Thoracic aorta (tissue), 2 donors: ENCODE measurements at places on chromosomes 3 and 15. TPM values are rescaled to one million over a fixed set of nuclear protein-coding genes. Genes with fewer than 3 reads are reported as not detected.

DNA sequence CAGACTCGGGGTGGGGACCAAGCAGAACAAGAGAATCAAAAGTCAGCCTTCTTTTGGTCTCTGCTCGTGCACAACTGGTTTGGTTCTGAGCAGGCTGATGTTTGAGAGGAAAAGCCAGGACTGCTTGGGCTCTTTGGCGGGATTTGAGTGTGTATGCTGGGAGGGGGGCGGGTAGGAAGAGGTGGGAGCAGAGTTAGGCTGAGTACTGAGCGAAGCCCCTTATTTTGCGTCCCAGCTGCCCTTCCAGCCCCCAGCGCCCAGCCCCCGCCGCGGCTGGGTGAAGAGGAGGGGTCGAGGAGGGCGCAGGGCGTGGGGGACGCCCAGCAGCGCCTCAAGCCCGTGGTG is 153.5 kb upstream of the GOLIM4 start:
- no peak for DNase-seq

GRCh38 chr3:159852821-159853505 is 135.7 kb upstream of the IL12A start:
- DNase-seq = no peak

GRAMD1C gene
- 10.7 TPM for total RNA-seq

DNA sequence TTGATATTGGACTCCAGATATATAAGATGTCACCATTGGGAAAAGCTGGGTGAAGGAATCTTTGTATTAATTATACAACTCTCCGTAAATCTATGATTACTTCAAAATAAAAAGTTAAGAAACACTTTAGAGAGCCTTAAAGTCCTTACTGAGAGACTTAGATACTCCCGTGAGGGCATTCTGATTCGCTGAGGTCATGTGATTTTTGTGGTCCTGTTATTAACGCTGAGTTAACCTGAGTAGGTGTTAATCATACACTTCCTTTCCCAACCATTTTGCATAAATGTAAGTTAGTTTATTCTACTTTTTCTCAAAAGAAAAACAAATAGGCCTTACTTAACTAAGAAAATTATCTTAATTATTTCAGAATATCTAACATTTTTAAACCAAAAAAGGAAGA is 67.1 kb upstream of the LMOD3 start:
- DNase-seq = no peak

C2CD4A gene
- 1.8 TPM for total RNA-seq

DNA sequence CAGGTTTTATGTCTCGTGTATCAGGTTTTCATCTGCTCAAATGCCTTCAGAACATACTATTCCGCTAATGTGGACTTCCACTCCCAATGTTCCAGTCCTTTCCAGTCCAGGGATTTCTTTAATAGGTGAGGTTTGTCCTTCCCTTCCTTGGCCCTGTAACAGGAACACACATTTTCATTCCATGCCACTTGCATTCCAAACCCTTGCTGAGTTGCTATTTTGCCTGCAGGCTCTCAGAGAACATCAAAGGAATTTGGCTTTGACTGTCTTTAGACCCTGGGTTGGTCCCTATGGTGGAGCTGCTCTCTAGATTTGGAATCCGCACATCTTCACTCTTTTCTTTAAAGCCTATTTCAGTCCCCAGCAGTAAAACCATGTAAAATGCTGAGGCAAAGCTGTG is 12.3 kb upstream of the ALCAM start:
- DNase-seq = no peak

DNA sequence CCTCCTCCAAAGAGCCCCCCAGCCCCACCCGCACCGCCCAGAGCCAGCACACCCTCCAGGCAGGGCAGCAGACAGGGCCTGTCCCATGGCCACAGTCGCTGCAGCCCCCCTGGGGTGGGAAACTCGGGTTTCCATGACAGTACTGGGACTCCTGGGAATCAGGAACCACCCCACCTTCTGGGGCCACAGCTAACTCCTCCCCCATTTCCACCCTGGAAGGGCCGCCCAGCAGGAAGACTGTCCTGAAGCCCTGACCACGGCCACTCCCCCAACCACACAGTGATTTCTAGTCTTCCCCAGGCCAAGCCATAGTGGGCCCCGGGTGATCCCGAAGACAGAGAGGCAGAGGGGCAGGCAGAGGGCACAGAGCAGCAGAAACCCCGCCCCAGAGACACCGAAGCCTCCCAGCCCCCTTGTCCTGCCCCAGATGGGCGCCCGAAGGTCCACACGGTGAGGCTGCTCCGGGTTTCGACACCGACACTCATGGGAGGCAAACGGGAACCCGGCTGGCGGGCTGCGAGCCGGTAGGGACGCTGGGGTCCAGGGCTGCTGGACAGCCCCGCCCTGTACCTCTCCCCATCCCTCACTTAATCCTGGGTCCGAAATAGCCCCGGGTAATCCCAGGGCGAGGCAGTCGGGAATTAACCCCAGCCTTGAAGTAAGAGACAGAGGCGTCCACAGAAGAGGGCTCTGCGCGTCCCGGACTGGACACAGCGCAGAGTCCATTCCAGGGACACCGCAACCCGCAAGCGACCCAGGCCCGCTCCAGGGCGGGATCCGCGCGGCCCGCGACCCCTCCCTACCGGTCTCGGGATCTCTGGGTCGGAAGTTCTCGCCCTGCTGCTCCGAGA is 138.4 kb downstream of the NUP210 start:
- no peak for DNase-seq

HMCES gene
- 12.0 TPM for total RNA-seq

- DNase-seq = no peak
These were observed 65.0 kb upstream of the IQSEC1 start for GRCh38 chr3:13137941-13138832.

RASA2 gene
- 15.4 TPM for total RNA-seq

FBXO40 gene
- total RNA-seq = not detected

DNA sequence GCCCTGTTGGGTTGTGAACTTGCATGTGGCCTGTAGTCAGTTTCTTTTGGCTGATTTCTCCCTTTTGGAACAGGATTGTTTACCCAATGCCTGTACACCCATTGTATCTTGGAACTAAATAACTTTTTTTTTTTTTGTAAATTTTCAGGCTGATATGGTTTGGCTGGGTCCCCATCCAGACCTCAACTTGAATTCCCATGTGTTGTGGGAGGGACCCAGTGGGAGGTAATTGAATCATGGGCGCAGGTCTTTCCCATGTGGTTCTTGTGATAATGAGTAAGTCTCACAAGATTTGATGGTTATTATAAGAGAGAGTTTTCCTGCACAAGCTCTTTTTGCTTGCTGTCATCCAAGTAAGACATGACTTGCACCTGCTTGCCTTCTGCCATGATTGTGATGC is 253.8 kb upstream of the GBE1 start:
- no peak for DNase-seq

RASL12 gene
- total RNA-seq = 324 TPM

- DNase-seq = no peak
These were observed 33.3 kb downstream of the PLD1 start for GRCh38 chr3:171776839-171777583.

SMCO1 gene
- not detected for total RNA-seq

GRCh38 chr3:120077731-120078130 is 16.5 kb downstream of the GSK3B start:
- no peak for DNase-seq

DNA sequence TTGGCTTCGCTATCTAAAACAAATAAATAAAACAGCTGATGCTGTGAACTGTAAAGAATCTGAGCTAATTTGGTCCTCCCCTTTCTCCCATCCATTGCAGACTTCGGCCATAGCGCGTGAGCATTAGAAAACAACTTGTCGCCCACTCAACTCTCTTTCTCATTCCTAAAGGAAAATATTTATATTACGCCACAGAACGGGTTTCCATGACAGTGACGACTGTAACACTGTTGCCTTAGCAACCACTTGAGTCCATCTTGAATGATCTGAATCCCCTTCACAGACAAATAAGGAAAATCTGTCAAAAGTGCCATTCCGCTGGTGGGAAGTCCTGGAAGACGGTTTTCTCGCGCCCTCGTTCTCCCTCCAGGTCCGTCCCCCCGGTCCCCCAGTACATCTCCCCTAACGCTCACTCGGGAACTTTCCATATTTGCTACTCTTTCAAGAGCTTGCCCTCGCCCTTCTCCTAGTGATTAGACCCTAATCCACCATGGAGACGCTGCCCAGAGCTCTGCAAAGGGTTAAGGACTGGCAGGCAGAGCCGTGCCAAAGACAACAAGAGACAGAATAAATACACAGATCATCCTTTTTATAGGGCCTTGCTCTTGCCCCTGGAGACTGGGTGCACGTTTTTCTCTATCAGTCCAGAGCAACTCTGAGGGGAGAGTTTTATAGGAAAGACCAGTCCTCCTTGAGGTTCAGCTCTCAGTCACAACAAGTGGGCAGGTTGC is 50.5 kb downstream of the CRYGS start:
- DNase-seq = no peak

GRCh38 chr3:106619-107018 is 89.9 kb upstream of the CHL1 start:
- no peak for DNase-seq

DNA sequence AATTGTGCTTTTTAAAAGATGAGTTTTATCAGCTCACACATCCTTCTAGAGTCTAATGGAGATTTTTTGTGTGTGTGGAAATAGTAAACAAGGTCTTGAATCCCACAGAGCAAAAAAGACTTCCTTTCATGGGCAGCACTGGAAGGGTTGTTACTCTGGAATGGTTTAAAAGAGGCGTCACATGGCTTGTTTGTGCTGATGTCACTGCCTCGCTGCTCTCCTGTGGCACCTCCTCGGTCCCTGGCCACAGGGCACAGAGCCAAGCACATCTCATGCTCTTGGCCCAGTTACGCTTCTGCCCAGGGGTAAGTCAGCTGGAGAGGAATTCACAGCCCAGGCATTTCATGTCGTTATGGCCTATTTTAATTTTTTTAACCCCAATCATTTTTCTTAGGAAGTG is 53.2 kb downstream of the PGPEP1L start:
- peak; percentile 82 for DNase-seq

DNA sequence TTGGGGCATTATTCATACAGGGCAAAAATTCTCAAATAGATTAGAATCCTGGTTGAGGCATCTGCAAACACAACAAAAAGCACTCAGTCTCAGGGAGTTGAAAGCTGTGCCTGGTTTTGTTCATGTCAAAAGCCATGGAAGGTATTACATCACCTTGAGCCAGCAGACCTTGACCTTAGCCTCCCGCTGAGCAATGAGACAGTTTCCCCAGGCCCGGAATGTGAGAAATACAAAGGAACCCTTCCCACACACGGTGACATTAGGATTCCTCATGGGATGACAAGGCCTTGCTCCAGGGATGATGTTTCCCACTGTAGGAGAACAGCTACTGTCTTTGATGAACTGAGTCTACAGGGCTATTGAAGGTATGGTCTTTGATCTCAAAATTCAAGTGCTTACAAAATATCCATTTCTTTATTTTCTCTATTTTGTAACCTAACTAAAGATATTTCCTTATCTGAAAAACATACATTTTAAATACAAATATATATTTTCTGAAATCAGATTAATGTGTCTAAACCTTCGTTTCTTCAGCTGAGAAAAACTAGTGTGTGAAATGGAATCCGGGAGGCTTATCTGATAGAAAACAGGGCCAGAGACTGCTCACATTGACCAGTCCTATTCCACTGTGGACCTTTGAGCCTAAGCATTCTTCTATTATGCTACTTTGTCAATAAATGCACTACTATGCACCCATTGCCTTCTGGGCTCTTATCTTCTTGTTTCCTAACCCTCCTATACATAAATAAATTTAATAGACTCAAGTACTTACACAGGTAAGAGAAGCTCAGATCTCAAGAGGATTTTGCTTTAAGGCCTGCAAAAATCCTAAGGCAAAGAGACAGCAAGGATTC is 298.2 kb downstream of the KBTBD8 start:
- DNase-seq = no peak

P2RY14 gene
- total RNA-seq = 2.5 TPM

GRCh38 chr15:72197460-72198355 is at the start of gene GRAMD2A:
Gene GRAMD2A, minus strand, starts transcription at chr15:72197787.
- DNase-seq = no peak

GRCh38 chr15:66734961-66735908 is 33.2 kb downstream of the SMAD6 start:
- DNase-seq = no peak

OCA2 gene
- total RNA-seq = 8.0 TPM

- DNase-seq = no peak
These were observed 78.1 kb downstream of the TNFAIP8L3 start for GRCh38 chr15:51016615-51017014.

DNA sequence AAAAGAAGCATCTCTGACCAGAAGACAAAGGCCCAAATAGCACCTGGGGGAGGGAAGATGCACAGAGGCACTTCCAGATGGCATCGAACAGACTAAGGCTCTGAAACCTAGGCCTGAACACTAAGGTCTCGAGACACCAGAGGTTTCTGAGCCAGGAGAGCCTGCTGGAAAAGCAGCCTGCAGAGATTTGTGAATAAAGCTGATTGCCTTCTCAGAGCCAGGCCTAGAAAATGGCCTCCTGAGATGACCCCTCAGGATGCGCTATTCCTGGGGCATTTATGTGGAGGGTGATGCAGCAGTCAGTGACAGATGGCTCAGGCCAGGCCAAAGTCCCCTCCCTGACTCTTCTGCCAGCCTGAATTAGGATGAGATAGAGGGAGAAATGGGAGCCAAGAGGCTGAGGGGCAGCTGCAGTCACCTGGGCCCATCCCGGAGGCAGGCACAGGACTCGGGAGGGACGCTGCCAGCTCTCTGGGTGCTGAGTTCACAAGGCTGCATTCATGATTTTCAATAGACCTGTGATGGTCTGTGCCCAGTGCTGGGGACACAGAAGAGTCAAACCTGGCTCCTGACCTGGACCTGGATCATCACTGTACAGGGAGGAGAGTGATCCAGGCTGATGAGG is 6.9 kb downstream of the PRSS50 start:
- DNase-seq = no peak

SLC12A1 gene
- total RNA-seq = 0.68 TPM

- DNase-seq = no peak
These were observed 289.0 kb upstream of the RASGRP1 start for GRCh38 chr15:38853608-38854007.

GRCh38 chr3:47605652-47606051 is 27.0 kb upstream of the CSPG5 start:
- DNase-seq = no peak

DNA sequence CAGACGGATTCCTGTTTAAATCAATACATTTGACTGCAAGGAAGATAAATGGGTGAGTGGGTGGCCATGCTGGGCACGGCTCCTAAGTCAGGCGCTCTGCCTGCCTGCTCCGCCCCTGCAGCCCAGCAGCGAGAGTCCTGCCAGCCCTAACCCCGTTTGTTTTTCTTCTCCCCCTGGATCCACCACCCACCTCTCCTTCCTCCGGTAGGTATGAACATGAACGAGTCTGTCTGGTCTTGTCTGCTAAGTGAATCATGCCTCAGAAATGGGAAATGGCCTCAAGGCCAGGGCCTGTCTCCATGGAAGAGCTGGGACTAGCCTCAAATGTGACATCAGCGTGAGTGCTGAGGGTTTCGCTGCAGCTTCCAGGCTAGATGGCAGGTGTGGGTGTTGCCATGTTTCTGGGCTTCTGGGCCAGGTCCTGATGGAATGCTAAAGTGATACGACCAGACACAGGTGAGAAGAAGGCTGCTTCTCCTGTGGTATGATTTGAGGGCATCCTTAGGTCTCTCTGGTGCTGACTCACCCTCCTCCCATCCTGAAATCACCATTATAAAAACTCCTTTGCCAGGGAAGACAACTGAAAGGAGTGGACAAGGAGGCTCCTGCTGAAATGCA is 5.6 kb upstream of the FEM1B start:
- DNase-seq = no peak

- DNase-seq = no peak
These were observed 167.8 kb downstream of the FOXP1 start for GRCh38 chr3:71415681-71416122.

- no peak for DNase-seq
These were observed 11.7 kb upstream of the PDCD6IP start for GRCh38 chr3:33786565-33787327.

TF gene
- total RNA-seq = 2.2 TPM

COL6A6 gene
- 0.14 TPM for total RNA-seq

GRCh38 chr15:29864501-29864900 is 42.2 kb upstream of the TJP1 start:
- no peak for DNase-seq
